ENCODE measurements at places on chromosomes 11 and 22.

GRCh38 chr11:112715056-112715455 is 246.2 kb upstream of the NCAM1 start:
- DNase-seq = no peak

DNA sequence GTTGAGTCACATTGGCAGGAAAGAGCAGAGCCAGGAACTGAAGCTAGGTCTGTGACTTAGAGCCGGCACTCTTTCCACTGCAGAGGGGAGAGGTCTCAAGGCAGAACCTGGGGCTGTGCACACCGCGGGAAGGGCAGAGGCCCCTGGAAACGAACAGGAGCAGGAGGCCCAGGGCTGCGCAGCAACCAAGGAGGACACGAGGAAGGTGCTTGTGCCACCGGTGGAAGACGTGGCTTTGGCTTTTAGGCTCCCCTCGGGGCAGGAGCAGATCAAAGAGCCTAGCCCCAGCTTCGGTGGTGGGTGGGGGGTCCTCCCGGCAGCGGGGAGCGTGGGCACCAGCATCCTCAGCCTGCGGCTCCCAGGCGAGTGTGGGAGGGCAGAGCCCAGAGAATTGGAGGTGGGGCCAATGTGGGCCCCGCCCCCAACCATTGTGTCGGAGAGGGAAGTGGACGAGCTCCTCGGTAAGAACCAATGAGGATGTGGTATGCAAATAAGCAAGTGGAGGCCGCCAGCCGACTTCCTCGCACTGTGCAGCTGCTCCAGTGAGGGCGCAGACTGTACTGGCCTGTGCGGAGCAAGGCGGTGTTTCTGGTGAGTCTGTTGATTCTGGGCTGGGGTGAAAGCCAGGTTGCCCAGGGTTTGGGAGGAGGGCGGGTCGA is at the start of gene CCDC116:
TSS of gene CCDC116 (plus strand) at position 524 of the 659 bp plus-strand sequence. CDS start 422 bp downstream, outside the sequence.
- DNase-seq = peak; percentile 61

DNA sequence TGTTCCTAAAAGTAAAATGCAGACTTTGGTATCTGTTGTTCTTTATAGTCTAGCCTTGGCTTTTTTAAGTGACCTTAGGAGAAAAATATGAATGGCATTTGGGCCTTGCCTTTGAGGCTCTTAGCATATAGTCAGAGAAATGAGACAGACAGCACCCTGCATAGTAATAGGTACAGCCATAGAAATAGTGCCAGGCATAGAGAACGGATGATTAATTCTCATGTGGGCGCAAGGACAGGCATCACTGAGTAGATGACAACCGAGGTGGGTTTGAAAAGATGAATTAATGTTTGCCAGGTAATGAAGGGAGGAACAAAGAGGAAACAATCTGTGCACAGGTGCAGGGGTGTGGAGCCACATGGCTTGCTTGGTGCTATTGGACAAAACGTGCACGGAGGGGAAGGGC is 90.5 kb downstream of the BMAL1 start:
- no peak for DNase-seq

GRCh38 chr11:77197626-77198320 is 69.7 kb downstream of the MYO7A start:
- no peak for DNase-seq

GRCh38 chr11:119806064-119806915 is 77.3 kb upstream of the NECTIN1 start:
- no peak for DNase-seq

- DNase-seq = no peak
Measured at GRCh38 chr11:37394236-37394870, 796.3 kb upstream of the RAG2 start.

DNA sequence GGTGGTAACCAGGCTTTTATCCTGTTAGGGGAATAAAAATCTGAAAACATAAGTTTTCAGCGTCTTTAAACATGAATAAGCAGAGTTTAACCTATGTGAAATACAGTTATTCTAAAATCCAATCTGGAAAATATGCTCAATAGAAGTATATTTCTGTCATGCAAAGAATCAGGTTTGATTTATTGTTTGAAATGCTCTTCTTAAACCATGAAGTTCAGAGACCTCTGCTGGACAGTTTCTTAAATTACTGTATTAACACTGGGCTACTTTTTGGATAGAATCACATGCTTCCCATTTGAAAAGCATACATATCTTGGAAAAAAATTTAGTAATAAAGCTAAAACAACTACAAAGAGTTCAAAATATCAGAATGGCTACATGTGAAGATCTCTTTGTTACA is 25.4 kb downstream of the APIP start:
- peak; percentile 59 for DNase-seq

- peak; percentile 57 for DNase-seq
Measured at GRCh38 chr11:44573333-44573732, 7.9 kb downstream of the CD82 start.

DNA sequence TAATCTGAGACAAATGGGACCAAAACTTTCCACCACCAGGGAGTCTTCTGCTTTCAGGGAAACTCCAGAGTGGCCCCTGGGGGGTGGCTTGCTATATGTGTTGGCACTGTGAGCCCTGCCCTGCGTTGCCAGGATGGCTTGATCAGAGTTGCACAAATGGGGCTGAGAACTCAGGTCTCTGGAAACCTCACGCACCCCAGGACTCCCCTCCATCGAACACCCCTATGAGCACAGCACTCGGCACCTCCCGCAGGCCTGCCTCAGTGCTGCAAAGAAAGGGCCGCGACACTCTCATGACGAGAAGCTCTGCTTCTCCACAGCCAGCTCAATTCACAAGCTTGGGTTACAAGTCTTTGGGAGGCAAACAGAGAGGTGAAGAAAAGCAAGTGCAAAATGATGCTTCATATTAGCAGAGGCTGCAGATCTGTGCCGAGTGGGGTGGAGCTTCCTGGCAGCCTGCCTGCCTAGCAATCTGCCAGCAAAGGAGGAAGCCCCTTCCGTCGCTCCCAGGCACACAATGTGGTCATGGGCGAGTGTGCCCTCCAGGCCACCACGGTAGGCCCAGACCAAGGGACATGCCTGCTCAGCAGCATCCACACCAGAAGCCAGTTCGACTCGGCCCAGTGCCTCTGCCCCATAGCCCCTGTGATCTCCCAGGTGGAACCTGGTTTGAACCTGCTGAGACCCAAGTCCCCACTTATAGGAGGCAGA is 55.7 kb downstream of the MYH9 start:
- DNase-seq = peak; percentile 80

GRCh38 chr11:117443266-117444186 is 115.9 kb downstream of the CEP164 start:
- DNase-seq = peak; percentile 30

GRCh38 chr11:32983506-32983905 is 32.2 kb upstream of the DEPDC7 start:
- DNase-seq = no peak

DNA sequence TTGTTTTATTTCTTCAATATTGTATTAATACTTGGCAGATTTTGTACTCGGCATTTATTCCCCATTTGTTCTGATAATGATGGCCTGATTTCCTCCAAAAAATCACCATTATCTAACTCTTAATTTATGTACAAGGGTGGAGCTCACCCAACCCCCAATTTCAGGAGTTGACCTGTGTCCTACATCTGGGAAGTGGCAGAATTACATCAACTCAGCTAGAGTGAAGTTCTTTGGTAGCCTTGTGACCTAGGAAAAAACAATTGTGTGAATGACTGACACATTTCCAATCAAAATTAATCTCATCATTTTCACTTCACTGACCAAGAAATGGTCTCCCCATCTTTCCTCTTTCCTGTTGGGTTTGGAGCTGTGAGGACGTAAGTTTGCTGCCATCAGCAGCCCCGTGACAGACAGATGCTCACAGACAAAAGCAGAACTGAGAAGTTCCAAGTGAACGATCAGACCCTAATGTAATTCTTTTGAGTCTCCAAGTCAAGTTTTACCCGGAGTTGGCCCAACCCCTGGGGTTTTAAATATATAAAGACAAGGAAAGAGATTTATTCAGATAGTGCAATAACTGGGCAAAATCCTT is 16.6 kb upstream of the MS4A6E start:
- DNase-seq = no peak

- DNase-seq = peak; percentile 17
Measured at GRCh38 chr22:36199001-36199551, 2.5 kb downstream of the APOL4 start.

DNA sequence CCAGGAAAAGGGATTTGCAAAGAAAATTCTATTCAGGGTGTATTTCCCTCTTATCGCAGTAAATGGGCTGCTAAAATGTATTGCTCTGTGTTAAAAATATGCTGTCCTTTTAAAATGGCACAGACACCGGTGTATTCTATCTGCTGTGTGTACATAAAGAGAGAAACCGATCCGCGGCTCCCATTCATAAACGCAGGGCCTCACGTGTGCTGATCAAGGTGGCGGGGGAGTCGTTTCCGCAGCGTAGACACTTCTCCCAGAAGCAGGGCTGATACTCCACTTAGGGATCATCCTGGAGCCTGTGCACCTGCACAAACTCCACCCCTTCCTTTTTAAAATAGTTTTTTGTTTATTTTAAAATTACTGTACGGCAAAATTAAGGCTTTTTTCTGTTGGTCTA is 26.1 kb upstream of the IGSF9B start:
- no peak for DNase-seq

DNA sequence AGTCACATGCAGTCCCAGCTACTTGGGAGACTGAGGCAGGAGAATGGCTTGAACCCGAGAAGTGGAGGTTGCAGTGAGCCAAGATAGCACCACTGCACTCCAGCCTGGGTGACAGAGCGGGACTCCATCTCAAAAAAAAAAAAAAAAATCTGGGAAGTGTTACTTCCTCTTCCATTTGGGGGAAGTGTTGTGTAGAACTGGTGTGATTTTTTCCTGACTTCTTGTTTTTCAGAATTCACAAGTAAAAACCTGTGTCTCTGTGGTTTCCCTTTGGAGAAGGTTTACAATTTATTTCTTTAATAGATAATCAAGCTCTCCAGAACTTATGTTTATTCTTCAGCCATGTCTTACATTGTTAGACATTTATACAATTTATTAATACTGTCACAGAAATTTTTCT is 396.1 kb downstream of the BRD1 start:
- DNase-seq = no peak

DNA sequence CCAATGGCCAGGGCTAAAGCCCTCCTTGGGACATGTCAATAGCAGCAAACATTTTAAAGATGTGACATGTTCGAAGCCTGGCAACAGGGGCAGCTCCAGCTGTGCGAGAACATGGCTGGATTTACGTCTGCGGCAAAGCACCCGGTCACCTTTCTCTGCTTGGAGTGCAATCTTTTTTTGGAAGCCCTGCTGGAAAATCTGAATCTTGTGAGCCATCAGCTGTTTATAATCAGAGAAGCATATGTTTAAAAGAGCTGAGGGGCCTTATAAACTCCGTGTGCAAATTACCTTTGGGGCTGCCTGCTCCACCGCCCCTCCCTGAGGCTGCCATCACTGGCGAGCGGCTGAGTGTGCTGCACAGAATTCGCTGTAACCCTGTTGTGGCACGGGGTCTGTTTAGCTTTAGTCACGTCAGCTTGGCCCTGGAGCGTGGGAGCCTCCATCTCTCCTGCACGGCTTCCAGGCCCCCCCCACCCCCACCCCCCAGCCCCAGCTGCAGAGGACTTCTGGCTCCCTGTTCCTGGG is 9.0 kb upstream of the KCNQ1OT1 start:
- DNase-seq = no peak

- DNase-seq = no peak
Measured at GRCh38 chr11:124623861-124624525, 1.3 kb downstream of the TBRG1 start.

GRCh38 chr11:864898-865297 is 22.2 kb downstream of the TSPAN4 start:
- DNase-seq = no peak

GRCh38 chr11:132972565-132972964 is 559.7 kb downstream of the OPCML start:
- DNase-seq = no peak

GRCh38 chr22:24282401-24282800 is 11.8 kb downstream of the SPECC1L start:
- no peak for DNase-seq

DNA sequence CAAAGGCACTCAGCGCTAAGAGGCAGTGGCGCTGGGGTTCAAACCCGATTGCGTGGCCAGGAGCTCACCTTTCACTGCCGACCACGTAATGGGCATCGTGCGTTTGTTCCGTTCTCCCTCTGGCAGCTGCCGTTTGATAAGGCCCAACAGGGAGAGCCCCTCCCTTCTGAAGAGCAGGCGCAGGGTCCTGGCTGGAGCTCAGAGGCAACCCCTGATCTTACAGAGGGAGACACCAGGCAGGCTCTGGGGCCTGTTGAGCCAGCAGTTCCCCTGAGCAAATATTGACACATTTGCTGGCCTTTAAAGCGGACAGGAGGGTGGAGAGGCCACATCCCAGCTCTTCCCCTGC is 11.7 kb upstream of the C1QTNF6 start:
- DNase-seq = peak; percentile 89

- DNase-seq = peak; percentile 54
Measured at GRCh38 chr22:46150655-46151477, 540 bp downstream of the PPARA start.

GRCh38 chr11:1224491-1225385 is 1.9 kb downstream of the MUC5B start:
- DNase-seq = no peak

DNA sequence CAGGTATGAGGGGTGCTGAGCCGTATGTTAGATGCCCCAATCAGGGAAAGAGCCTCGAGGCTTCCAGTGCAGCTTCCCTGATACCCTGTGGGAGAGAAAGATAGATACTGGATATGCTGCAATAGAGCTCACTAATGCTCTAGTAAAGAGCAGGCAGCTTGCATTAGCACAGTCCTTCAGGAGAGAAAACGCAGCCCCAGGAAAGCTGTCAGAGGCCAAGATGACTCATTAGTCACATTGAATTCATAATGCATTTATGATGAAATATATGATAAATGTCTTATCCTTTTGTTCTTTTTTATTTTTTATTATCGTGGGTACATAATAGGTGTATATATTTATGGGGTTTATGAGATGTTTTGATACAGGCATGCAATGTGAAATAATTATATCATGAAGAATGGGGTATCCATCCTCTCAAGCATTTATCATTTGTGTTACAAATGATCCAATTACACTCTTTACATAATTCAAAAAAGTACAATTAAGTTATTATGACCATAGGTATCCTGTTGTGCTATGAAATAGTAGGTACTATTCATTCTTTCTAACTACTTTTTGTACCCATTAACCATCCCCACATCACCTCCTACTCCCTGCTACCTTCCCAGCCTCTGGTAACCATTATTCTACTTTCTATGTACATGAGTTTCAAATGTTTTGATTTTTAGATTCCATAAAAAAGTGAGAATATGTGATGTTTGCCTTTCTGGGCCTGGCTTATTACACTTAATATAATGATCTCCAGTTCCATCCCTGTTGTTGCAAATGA is 94.5 kb upstream of the TOP3B start:
- no peak for DNase-seq

- DNase-seq = no peak
Measured at GRCh38 chr11:107605061-107606006, 14.4 kb downstream of the ELMOD1 start.

DNA sequence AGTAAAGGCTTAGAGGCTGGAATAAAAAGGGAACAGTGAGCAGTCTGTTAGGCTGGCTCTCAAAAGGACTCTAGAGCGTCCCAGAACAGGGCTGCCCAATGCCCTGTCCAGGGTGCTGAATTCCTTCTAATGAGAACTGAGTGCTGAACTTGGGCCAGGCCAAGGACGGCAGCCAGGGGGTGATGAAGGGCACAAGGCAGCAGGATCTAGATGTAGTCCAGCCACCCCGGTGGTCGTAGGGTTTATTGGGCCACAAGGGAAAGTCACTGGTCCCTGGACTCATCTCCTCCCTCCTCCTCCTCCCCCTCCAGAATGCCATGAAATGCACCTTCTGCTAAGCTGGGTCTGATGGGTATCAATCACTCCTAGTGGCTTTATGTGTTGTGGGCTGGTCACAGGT is 19.2 kb downstream of the NPTXR start:
- DNase-seq = peak; percentile 84
